Panc1 (cell line): ENCODE measurements at places on chromosomes 12 and 14.

DNA sequence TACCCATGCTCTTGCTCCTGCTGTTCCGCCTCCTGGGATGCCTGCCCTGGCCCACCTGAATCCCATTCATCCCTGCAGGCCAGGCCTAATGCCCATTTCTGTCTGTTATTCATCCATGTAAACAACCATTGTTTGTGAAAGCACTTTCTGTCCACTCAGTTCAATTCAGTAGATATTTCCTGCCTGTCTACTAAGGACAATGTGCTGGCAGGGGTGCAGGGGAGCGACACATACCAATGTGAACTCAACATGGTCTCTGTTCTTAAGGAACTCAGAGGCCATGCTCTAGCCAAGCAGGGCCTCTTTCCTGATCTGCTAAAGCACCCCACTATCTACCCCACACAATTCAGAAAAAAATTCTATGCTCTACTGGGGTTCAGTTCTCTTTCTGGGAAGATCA, 88.5 kb upstream of the ZFP36L1 start:
- no peak overlapping the region for H3K27ac ChIP-seq
- no peak overlapping the region for H3K4me3 ChIP-seq
- H3K4me1 ChIP-seq = no peaks in the 10 kb centered on the region
- DNase-seq = no peak
- H3K27me3 ChIP-seq = no peaks in the 10 kb centered on the region

- H3K4me3 ChIP-seq = no peak overlapping the region
- H3K27ac ChIP-seq = no peak overlapping the region
- no peak for DNase-seq
- no peaks in the 10 kb centered on the region for H3K36me3 ChIP-seq
- H3K4me1 ChIP-seq = peaks cover 4% of the 10 kb centered on the region
- no peaks in the 10 kb centered on the region for H3K27me3 ChIP-seq
Observed at GRCh38 chr12:1611803-1612572, 17.0 kb upstream of the WNT5B start.

GRCh38 chr14:41062826-41063225, 543.9 kb upstream of the LRFN5 start:
- no peak for DNase-seq
- no peaks in the 10 kb centered on the region for H3K36me3 ChIP-seq
- no peaks in the 10 kb centered on the region for H3K27me3 ChIP-seq
- H3K27ac ChIP-seq = no peak overlapping the region
- H3K4me3 ChIP-seq = no peak overlapping the region

GRCh38 chr12:89334548-89335169, 17.6 kb downstream of the DUSP6 start:
- H3K27ac ChIP-seq = no peak overlapping the region
- DNase-seq = no peak
- H3K4me3 ChIP-seq = no peak overlapping the region
- no peaks in the 10 kb centered on the region for H3K36me3 ChIP-seq

DNA sequence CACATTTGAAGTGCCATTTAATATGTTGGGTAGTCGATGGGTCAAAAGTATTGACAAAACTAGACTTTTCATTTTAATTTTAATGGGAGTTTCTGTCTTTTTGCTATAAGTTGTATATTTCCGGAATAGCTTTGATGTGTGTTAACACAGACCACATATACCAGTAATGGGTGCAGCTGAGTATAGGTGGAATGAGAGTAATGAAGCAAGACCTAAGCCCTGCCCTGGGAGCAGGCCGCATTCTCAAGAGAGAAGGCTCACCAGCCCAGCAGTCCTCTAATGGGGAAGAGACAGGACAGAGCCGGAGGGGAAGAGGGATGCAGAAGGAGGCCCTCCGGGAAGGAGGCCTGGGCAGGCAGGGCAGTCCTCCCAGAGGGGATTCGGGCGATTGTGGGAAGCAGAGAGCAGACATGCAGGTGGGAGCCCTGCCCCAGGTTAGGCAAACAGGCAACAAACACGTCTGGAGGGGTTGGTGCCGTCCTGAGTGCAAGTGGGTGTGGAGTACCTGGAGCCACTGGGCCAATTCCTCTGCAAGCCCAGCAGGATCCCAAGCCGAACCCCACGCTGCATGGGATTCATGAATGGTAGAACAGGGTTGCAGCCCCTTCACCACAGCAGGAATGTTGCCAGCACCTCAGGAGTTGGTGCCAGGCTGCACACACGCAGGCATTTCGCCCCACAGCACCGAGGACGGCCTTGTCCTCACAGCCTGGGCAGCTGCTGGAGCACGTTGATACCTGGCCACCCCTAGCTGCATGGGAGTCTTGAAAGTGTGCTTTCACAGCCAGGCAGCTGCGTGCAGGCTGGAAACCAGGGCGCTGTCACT, 7.8 kb downstream of the CKB start:
- DNase-seq = no peak
- H3K4me1 ChIP-seq = peaks cover 28% of the 10 kb centered on the region
- H3K4me3 ChIP-seq = no peak overlapping the region
- H3K27me3 ChIP-seq = no peaks in the 10 kb centered on the region
- H3K27ac ChIP-seq = no peak overlapping the region

DNA sequence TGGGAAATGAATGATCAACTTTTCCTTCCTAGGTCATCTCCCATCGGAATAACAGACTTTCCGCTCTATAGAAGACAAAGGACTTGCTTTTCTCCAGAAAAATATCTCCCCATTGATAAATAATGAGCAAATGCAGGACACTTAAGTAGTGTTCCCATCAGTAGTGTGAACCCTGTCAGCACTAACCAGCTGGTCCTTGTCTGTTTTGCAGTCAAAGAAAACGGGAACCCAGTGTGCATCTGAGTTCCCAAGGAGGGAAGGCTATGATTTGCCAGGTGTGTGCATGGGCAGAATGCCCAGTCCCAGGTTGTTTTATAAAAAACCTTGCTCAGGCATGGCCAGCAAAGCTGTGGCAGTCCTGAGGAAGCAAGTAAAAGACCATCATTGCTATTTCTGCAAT, 256.5 kb upstream of the HMGA2 start:
- no peak overlapping the region for H3K27ac ChIP-seq
- no peak overlapping the region for H3K4me3 ChIP-seq
- H3K27me3 ChIP-seq = no peaks in the 10 kb centered on the region
- H3K4me1 ChIP-seq = no peaks in the 10 kb centered on the region
- DNase-seq = no peak
- no peaks in the 10 kb centered on the region for H3K36me3 ChIP-seq

GRCh38 chr14:35336494-35337268, 44.5 kb downstream of the PSMA6 start:
- no peaks in the 10 kb centered on the region for H3K27me3 ChIP-seq
- no peaks in the 10 kb centered on the region for H3K36me3 ChIP-seq
- peak overlapping the region; percentile 93 for H3K27ac ChIP-seq
- H3K4me3 ChIP-seq = no peak overlapping the region
- peaks cover 75% of the 10 kb centered on the region for H3K4me1 ChIP-seq

DNA sequence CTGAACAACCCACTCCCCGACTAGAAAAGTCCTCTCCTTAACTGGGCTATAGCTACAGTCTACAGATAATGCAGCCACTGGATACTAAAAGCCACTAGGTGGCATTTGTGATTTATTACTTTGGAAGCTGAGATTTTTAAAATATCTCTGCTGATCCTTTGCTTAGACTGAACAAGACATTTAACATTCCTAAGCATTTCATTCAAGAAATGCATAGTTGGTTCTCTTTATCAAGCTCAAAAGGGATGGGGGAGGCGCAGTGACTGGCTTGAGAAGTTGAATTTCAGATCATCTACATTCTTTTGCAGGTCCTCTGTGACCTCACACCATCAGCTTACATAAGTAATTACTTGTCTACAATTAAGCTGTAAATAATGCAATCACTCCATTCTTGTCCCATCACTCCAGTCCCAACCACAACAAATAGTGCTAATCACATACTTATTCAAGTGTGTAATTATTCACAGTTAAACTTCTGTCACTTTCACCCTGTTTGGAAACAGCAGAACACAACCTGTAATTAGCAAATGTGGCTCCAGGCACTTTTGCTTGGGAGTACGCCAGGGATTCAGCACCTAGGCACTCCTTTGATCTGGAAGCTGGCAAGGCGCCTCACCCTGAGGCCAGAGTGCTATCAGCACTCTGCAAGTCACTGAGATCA, 203.6 kb downstream of the NOVA1 start:
- peak; percentile 12 for DNase-seq
- H3K36me3 ChIP-seq = no peaks in the 10 kb centered on the region
- no peak overlapping the region for H3K4me3 ChIP-seq
- H3K4me1 ChIP-seq = no peaks in the 10 kb centered on the region; the same call in 1 of the 2 replicates
- no peaks in the 10 kb centered on the region for H3K27me3 ChIP-seq

- peaks cover 24% of the 10 kb centered on the region for H3K4me1 ChIP-seq
- no peak overlapping the region for H3K4me3 ChIP-seq
- DNase-seq = no peak
- no peaks in the 10 kb centered on the region for H3K27me3 ChIP-seq
- no peak overlapping the region for H3K27ac ChIP-seq
- no peaks in the 10 kb centered on the region for H3K36me3 ChIP-seq
Observed at GRCh38 chr14:61564618-61565091, 130.7 kb upstream of the HIF1A start.
